Upper lobe of left lung (tissue), 6 donors: ENCODE measurements at places on chromosomes 12 and 14.

- no peak for DNase-seq
- H3K27me3 ChIP-seq: no peaks in the 10 kb centered on the region
- H3K4me1 ChIP-seq: peaks cover 6% of the 10 kb centered on the region
- H3K27ac ChIP-seq: no peak overlapping the region
These were observed 55.2 kb downstream of the SEL1L start for GRCh38 chr14:81478446-81478845.

DNA sequence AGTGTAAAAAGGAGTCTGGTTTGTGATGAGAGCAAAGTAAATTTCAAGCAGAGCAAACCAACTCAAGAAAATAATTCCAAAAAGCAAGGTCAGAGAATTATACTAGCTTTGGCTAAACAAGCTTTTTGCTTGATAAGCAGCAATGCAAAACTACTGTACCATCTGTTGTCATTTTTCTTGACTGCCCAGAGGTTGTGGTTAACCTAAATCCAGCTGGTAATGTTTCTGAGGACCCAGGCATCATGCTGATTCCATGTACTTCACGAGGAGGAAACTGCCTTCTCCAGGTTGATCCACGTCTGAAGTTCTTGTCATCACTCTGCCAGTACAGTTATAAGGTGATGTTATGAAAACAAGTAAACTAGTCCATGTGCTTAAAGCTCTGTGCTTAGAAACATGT is 185.2 kb downstream of the ACSS3 start:
- H3K36me3 ChIP-seq: no peaks in the 10 kb centered on the region
- H3K27me3 ChIP-seq: no peaks in the 10 kb centered on the region
- no peak for DNase-seq
- H3K4me1 ChIP-seq: no peaks in the 10 kb centered on the region

DNA sequence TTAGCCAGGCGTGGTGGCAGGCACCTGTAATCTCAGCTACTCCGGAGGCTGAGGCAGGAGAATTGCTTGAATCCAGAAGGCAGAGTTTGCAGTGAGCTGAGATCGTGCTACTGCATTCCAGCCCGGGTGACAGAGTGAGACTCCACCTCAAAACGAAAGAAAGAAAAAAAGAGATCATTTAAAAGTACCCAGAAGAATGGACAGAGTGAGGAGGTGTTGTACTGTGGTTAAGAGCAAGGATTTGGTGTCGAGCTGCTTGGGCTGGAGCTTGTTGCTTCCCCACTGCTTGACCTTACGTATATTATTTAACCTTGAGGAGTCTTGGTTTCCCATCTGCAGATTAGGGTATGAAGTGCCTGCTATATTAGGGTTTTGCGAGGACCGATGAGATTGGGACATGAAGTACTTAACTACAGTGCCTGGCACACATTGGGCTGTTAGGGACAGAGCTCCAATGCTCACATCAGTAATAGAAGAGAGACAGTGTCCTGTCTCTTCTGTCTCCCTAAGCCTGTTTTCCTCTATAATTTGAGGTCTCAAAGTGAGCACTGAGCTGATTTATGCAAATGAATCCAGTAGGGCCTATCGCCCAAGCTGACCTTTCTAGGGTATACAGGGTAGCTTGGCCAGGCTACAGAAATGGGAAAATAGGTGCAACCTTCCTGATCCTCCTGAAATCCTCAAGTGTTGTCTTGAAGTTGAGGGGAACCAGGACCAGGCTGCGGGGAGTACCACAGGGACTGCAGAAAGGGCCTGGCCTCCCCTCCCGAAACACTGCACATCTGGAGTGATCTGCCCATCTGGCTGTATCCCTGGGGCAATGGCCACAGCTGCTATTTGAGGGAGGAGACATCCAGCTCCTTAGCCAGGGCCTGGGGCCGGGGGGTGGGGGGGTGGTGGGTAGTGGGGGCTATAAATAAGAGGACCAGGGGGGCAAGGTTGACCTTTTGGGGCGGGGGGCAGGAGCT is 8.6 kb upstream of the HDAC7 start:
- H3K27ac ChIP-seq: peak overlapping the region; percentile 98
- H3K4me3 ChIP-seq: no peak overlapping the region
- no peaks in the 10 kb centered on the region for H3K27me3 ChIP-seq
- peaks cover 71% of the 10 kb centered on the region for H3K4me1 ChIP-seq

- H3K36me3 ChIP-seq: no peaks in the 10 kb centered on the region
- no peak overlapping the region for H3K27ac ChIP-seq
- no peak overlapping the region for H3K4me3 ChIP-seq
- no peak for DNase-seq
- no peaks in the 10 kb centered on the region for H3K27me3 ChIP-seq
- H3K4me1 ChIP-seq: no peaks in the 10 kb centered on the region
These were observed 135.1 kb downstream of the SNAPC1 start for GRCh38 chr14:61897300-61897699.

DNA sequence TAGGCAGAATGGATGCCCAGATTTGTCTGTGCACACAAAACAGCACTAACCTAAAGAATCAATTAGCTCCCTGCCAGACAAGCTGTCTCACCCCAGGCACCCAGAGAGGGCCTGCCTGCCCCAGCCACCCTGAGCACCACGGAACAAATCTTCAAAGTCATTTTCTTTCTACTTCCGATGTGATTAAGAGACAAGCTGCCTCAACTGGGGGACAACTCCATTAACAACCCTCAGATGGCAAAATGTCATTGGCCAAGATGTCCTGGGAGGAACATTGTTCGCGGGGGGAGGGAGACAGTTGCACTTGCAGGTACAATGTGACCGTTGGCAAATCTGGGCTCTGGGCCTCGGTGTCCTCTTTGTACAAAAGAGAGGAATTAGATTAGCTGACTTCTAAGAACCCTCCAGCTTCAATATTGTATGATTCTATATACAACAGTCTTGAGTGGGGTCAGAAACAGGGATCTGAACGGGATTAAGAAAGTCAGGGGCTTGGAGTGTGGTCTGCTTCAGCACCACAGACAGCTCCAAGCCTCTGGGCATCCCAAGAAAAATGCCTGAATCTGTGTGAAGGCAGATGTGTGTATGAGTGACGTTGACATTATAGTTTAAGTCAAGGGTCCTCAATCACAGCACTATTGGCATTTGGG is 42.8 kb upstream of the CMKLR1 start:
- H3K36me3 ChIP-seq: no peaks in the 10 kb centered on the region
- no peaks in the 10 kb centered on the region for H3K27me3 ChIP-seq
- no peak overlapping the region for H3K27ac ChIP-seq
- no peak overlapping the region for H3K4me3 ChIP-seq
- no peak for DNase-seq
